NCI-H1694 (cell line): ENCODE measurements at places on chromosomes 6 and 20.

DNA sequence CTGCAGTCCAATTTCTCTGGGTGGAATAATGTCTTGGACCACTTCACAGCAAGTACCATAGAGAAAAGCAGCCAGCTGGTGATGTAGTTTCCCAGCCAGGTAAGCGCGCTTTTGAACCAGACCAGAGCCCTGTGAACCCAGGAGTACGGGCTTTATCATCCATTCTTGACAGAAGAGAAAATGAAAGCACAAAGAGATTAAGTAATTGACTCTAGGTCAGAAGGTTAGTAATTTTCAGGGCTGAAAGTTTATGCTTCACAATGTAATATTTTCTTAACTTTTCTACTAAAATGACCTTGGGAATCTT lies 7.1 kb upstream of the UST start:
- no peak for DNase-seq

- no peak for DNase-seq
These were observed 461.1 kb downstream of the MMUT start for GRCh38 chr6:49001856-49002541.

- DNase-seq: no peak
These were observed 26.4 kb upstream of the GCM1 start for GRCh38 chr6:53175027-53175426.

GRCh38 chr6:1067346-1067745 lies 244.6 kb upstream of the FOXQ1 start:
- no peak for DNase-seq

DNA sequence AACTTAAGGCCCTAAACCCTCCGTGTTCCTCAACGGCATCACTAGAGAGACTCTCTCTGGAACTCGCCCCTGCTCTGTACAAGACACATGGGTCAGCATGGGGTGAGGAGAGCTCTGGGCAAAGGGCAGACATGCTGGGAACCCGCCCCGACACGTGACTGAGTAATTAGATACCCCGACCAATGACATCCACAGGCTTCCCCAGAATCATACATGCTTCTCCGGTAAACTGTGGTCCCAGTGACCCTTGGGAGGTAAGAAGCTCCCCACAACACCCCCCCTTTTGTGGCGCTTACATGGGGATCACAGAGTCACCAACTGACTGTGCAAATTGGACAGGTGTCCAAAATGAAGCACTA lies 31.7 kb upstream of the RPS6KA2 start:
- no peak for DNase-seq
